NCI-H1105 treated with DMSO at 0.1 percent for 48 hours (cell line): ENCODE measurements at places on chromosomes 7 and 10.

DNA sequence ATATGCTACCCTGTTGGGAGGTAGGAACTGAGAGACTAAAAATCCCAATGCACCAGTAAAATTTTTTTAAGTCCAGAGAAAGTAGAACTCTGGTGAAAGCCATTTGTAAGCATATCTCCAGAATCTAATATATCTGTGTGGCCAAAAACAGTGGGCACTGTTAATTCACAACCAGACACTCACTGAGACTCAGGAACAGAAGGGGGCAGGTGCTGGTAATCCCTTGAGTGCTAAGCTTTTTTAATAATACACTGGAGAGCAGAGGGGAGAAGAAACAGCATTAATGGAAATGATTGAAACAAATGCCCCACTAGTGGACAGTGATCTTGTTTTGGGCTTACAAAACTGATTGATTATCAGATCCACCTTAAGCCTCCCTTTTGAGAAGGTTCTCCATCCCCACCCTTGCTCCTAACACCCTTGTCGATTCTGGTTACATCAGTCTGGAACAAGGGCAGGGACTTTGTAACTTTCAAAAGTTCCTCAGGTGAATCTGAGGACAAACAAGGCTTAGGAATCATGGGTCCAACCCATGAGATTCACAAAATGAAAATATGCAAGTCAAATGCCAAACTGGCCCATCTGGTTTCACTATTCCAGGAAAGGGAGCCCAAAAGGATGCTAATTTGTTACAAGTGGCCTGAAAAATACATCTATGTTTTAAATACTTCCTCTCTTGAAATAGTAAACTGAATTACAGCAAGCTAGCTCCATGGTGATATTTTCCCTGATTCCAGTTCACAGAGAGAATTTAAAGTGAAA is 29.7 kb downstream of the PLXNA4 start:
- no peak for DNase-seq

DNA sequence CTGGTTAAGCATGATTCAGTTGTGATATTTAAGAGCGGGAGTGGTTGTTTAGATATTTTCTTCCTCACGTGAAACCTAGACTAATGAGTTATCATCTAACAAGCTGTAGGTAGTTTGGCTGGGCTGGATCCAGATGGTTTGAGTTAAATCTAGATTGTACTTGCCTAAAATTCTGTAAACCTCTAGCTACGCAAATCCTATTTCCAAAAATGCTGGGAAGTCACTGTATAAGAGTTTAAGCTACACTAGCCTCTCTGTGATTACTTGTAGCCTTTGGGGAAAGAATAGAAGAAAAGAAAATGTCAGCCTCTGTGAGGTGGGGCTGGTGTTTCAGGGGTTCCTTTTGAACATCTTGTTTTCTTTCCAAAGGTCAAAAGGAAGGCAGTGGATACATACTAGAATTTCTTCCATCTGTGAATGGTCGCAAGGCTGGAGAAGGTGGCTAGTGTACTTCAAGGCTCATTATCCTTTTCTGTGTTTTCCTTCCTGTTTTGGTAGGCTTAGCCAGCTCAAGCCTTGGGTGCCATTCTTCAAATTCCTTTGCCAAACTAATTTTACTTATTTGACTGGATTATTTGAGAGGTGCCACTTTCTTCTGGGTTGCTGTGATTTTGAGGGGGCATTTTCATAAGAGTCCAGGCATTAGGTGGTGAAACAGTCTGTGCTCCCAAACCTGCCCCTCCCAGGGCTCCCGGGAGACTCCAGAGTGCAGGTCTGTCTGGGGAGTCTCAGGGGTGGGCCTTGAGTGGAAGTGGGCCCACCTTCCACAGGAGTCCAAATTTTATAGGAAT is 5.2 kb upstream of the EN2 start:
- DNase-seq: no peak

GRCh38 chr7:1543826-1544177 is 12.2 kb downstream of the TMEM184A start:
- no peak for DNase-seq

DNA sequence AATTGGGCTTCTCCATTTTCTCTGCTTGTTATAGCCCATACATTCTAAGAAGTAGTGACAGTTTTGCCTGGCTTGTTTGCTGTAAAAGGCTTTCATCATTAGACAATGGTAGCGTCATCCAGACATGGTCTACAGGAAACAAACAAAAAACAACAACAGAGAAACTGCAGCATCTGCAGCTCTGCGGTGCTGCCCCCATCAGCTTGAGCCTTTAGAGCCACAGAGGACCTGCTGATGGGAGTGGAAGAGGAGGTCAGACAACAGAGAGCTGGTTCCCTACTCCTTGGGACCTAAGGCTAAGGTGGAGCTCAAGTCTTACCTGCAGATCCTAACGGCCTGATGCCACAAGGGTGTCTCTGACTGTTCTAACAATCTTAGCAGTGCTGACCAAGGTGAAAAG is 3.1 kb downstream of the INA start:
- no peak for DNase-seq

DNA sequence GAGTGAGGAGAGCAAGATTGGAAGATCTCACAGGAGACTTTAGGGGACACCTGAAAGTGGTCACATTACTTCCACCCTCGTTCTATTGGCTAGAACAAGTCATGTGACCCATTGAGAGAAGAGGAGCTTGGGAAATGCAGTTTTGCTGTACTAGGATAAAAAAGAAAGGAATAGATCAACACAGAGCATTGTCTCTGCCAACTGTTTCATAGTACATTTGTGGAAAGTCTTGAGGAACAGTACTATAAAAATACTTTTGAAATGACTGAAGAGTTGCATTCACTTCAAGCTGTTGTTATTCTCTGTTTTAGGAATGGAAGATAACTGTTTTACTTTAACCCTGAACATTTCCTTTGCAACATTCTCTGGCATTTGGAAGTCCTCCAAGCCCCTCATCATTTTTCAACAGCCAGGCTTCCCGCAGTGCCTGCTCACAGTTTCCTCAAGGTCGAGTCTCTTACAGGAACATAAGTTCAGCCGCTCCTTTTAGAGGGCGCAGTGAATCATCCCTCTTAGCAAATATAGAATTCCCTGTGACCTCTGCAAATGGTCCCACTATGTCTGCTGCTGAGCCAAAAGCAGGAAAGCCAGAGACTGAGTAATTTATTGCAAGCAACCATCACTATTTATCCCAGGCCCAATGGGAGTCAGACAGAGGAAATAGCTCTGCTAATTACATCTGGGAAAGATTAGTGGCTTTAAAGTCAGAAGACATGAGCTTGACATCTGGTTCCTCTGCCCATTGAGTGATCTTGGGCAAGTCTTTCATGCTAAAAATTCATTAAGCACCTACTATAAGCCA is 40.7 kb downstream of the MRPL32 start:
- DNase-seq: no peak

- DNase-seq: peak; percentile 84
Observed at GRCh38 chr7:22726907-22727713, at the start of gene IL6. Gene IL6, plus strand, starts transcription at chr7:22727200. Its CDS starts 63 bp downstream, at chr7:22727263.

DNA sequence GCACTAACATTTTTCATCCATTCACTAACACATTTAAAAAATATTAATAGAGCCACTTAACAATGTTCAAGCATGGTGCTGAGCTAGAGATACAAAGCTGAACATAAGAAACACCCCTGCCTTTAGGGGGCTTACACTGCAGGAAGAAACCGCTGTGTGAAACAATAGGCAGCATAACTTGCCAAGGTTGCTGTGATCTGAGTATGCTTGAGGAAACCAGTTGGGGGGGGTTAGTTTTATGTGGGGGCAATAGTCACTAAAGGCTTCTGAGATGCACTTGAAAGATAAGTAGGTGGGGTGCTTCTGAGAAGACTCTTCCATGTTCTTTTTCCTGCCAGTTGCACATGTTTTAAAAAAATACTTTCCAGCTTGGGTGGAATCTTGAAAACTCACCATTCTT is 2.8 kb downstream of the RBM17 start:
- no peak for DNase-seq

GRCh38 chr7:924541-925231 is 29.8 kb downstream of the ADAP1 start:
- DNase-seq: no peak

DNA sequence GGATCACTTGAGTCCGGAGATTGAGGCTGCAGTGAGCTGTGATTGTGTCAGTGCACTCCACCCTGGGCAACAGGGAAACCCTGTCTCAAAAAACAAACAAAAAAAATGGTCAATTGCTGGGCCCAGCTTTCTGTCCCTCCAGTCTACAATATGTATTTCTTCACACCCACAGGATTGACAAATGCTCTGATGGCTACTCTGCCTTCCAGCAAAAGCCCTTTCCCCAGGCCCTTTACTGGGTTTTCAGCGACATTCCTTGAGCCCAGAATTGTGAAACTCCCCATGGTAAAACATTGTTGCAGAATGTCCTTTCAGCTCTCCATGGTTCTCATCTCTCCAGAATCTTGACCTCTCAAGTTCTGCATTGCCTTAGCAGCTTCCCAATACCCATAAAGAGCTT is 23.7 kb upstream of the TNKS2 start:
- no peak for DNase-seq

- DNase-seq: no peak
Observed at GRCh38 chr10:131891196-131891928, 9.4 kb upstream of the PPP2R2D start.

GRCh38 chr7:7719236-7719635 is 829 bp upstream of the RPA3 start:
- DNase-seq: peak; percentile 99

DNA sequence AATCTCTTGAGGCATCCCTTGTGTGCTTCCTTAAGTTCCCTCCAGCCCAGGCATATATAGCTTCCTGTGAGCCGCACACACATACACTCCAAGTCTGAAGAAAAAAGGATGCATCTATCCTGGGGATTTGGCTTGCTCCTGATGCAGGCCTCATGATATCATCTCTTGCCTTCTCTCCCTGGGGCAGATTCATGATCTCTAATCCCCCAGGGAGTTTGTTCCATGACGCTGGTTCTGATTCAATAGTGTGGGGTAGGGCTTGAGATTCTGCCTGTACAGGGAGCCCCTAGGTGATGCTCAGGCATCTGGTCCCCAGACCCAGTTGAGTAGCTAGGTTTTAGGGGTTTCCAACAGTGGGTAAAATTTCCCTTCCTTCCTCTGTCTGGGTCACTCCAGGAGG is 1.5 kb downstream of the PON1 start:
- no peak for DNase-seq

GRCh38 chr7:98730326-98730725 is 113.2 kb downstream of the NPTX2 start:
- DNase-seq: no peak

DNA sequence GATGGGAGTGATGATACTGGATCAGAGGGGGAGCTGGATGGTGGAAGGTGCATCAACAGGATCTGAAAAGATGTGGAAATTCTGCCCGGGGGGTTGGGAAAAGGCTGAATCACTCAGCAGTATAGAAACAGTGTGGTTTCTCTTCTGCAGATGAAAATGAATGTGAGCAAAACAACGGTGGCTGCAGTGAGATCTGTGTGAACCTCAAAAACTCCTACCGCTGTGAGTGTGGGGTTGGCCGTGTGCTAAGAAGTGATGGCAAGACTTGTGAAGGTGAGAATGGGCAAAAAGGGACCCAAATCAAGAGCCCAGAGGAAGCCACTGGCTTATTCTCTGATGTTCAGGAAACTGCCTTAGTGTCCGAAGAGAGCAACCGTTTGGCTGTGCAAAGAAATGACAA is 12.9 kb downstream of the OIT3 start:
- no peak for DNase-seq

DNA sequence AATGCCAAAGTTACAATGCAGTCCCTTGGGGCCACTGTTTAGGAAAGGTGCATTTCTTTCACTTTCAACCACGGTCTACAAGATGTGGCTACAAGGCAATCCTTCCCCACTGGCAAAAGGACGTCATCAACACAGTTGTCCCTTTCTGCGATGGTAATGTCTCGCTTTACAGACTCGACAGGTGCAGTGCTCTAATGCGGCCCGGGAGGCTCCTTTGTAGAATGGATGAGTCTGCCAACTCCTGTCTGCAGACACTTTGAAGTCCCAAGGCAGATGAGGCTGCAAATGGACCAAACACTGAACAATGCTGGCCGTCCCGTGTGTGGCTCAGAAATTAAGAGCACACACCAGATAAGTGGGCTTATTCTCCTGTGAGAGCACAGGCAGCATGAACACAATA is 133.7 kb downstream of the PIP4K2A start:
- peak; percentile 86 for DNase-seq

- no peak for DNase-seq
Observed at GRCh38 chr7:84949067-84949466, 237.8 kb downstream of the SEMA3D start.

GRCh38 chr7:39696631-39697030 is 73.3 kb downstream of the RALA start:
- no peak for DNase-seq

DNA sequence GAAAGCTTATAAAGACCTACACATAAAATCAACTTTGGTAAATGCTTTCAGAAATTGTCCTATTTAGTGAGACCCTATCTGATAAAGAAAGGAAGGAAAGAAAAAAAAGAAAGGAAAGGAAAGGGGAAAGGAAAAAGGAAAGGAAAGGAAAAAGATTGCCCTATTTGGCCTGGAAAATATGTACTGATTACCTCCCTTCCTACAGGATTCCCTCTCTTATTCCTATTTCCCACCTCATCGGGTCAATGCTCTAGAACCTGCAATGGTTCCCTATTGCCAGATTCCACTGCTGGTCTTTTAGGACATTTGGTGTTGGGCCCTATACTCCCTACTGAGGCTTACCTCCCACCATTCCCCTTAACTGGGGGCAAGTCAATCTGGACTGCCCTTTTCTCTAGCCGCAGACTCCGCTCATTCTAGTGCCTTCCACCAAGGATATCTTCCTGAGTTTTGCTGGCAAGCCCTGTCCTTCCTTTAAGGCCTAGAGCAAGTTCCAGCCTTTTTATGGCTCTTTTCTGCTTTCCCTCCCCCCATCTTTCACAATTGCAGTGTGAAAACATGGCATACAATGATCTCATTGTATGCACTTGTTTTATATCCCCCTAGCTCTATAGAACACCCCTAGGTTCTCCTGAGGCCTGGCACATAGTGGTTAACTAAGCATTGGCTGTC is 4.4 kb downstream of the DDIT4 start:
- DNase-seq: no peak

DNA sequence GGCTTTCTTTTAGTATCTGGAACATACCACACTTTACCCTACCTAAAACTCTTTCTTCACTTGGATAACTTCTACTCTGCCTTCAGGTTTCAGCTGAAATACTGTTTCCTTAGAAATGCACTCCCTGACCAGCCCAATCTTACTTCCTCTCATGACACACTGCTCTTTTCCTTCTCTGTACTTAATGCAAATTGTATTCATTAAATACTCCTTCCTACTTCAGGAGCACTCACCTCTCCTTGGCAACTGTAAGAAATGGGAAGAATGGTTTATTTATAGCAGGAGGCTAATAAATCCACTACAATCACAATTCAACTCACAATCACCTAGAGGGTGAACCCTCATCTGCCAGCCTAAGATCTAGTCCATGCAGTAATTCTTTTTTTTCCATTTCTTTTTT is 15.2 kb downstream of the ZCWPW1 start:
- no peak for DNase-seq

- DNase-seq: no peak
Observed at GRCh38 chr7:148368562-148368961, 222.0 kb upstream of the C7orf33 start.

GRCh38 chr10:32057036-32057372 is 779 bp upstream of the KIF5B start:
- no peak for DNase-seq
